ENCODE measurements at places on chromosomes 6 and 20.
A peak's percentile ranks its signal among the peaks of the same experiment; 100 is the strongest.

DNA sequence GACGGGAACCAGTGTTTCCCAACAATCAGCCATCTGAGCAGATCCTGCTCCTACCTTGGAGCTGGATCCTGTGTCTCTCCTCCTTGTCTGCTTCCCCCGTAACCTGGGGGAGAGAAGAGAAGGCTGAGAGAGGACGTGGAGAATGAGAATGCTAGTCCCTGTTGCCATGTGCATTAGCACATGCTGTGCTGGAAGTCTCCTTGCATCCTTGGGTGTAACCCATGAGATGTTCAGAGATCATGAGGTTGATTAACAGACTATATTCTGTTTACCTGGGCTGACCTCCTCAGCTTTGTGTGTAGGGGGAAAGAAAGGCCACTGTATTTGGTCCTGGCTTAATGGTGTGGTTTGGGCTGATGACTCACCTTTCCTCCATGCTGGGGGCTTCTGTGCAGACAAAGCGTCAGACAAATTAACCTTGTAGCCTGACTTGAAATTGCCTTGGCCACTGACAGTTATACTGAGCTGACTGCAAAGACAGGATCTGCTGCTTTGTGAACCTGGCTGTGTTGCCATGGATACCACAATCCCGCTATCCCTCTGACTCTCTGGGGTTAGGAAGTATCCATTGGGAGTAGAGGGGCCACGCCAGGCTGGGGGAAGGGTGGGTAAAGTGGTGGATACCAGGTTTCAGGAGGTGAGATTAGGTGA is 243.7 kb upstream of the CHD6 start:
- DNase-seq, result no peak

DNA sequence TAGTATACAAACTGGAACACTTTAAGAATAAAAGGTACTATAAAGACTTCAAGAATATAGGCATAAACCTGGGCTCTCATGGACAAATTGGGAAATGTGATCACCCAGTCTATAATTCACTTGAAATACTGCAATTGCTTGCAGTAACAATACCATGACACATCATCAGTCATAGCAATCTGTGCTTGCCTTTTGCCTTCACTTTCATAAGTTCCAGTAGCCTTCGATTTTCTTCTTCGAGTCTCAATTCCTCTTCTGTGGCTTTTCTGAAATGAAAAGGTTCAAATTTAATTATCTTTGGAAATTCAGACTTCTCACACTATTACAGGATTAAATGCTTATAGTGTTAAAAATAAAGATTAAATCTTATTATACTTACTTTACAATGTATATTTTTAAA is 96.3 kb upstream of the ZBTB24 start:
- DNase-seq, result no peak

DNA sequence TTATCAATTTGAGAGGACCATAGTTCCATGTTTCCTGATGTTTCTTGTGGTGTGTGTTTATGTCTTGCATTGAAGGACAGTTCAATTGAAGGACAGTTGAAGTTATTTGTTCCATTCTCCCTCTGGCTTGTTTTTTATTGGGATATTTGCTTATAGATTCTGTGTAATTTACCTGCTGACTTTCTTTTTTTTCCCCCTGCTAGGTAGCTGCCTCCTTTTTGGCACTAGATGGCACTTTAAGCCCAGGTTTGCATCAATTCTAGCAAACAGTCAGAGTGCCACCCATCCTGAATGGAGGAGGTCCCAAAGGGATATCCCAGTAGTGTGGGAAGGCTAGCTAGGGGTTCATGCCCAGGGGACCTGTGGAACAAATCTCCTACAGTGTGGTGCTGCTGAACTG is 78.1 kb downstream of the CFAP61 start:
- no peak for DNase-seq

- DNase-seq, result peak; percentile 82
Measured at GRCh38 chr6:111852725-111853124, 20.5 kb downstream of the FYN start.

DNA sequence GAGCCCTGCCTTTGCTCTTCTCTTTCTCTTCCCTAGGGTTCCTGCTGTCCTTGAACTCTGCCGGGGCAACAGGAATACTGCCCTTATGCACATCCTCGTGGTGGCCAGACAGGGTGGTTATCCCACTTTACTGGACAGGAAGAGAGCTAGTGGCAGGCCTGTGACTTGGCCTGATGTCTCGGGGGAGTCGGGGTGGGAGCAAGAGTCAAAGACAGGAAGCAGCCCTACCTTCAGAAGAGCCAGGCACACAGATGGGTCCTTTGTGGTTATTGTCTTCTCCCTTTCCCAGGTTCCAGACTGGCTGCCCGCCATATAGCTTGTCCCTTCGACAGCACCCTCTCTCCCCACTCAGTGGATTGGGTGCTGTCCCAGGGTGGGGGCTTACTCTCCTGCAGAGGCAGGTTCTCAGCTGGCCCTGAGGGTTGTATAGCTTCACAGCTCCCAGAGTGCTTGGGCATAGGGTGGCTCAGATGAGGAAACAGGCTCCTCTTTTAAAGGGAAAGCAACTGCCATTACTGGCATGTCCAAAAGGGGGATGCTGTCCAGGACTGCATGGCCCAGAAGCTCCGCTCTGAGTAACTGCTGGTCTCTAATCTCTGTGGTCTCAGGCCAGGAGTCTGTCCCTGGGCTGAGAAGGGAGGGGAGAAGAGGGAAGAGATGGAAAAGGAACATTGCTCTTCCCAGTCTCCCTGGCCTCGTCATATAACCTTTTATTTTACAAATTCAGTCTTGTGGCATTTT is 17.3 kb downstream of the PLCG1 start:
- DNase-seq, result no peak

DNA sequence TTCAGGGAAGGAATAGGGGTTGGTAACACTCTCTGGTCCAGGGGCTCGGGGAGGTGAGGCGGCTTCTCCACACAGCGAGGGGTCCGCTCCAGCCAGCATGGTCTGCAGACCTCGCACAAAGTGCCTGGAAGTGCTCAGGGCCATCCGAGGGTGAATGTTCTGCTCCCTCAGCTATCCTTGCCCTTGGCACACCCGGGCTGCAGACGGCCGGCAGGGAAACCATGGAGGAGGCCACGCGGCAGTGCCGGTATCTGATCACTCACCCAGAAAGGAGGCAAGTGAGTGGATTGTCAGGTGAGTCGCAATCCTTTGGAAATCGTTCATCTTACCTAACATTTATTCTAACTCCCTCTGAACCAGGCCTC is 62.0 kb downstream of the DLL1 start:
- no peak for DNase-seq

DNA sequence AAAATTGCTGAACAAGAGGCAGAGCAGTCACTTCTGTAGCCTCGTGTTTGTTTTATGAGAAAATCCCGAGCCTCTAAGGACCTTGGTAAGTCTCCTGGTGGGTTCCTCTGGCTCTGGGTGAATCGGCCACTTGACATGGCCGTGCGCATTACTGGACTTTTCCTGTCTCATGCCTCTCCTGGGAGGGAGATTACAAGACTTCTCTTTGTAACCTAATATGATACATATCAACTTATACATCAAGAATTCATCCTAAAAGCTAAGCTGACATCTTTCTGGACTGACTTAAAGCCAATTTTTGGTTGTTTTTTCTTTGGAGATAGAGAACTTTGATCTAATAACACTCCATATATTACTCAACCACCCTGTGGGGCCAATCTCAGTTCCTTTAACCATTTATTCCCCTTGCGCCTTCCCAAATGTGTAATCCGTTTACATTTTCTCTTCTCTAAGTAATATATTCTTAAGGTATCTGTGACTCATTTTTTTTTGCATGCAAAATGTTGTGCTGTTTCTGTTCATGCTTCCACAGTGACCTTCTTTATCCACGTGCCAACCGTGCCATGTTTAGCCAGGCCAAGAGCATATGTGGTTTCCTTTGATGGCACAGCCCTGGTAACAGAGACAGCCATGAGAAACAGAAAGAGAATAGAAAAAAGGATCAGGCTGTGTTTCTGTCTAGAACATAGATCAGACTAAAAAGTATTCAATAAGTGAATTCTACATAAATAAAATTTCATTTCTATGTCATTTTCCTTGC is 47.5 kb upstream of the JAG1 start:
- DNase-seq, result peak; percentile 39

DNA sequence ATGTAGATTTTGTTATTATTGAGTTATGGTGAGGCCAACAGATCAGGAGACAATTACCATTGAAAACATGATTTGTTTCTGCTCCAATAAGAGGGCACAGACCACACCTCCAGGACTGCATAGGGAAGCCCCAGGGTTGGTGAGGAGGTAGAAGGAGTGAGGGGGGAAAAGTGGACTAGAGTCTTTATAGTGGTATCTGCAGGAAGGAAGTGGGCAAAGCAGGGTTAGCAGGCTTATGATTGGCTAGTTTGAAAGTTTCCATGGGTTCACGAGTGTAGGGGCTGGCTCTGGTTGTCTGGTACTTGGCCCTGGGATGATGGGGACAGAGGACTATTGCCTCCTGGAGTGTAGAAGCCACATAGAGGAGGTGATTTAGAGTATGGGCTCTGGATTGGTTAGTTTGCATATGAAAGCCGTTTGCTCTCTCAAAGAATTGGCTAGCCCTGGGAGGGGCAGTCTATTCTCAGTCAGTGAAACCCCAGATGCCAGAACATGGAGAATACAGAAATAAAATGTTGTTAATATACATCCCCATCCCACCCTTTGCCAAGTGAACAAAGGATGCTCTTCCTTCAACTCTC is 156.6 kb downstream of the KLHL32 start:
- DNase-seq, result no peak

Data from lung (tissue), 17 donors.